Activated CD4-positive, alpha-beta memory T cell treated with anti-CD3 and anti-CD28 coated beads, Interleukin-2, amount 10 ng/mL, durations not matched to agents 7 days and 5 days (primary cell): ENCODE measurements at places on chromosomes 4 and X. TPM values are rescaled to one million over a fixed set of nuclear protein-coding genes. Genes with fewer than 3 reads are reported as not detected.

HPGDS gene
- 1.5 TPM for total RNA-seq

PDLIM3 gene
- not detected for total RNA-seq

SGCB gene
- 15.6 TPM for total RNA-seq

FOXP3 gene
- 18.4 TPM for total RNA-seq

KLHL13 gene
- total RNA-seq, result not detected

UGT2B15 gene
- not detected for total RNA-seq

TEX13D gene
- not detected for total RNA-seq

SPATA4 gene
- not detected for total RNA-seq

ANOS1 gene
- not detected for total RNA-seq

NALF2 gene
- 0.18 TPM for total RNA-seq

SLC16A2 gene
- 0.05 TPM for total RNA-seq

ADAM29 gene
- not detected for total RNA-seq

VCX3A gene
- not detected for total RNA-seq

SMIM31 gene
- total RNA-seq, result not detected

FAT4 gene
- total RNA-seq, result not detected

RHOXF1 gene
- total RNA-seq, result not detected

PDCL2 gene
- total RNA-seq, result not detected

TKTL1 gene
- total RNA-seq, result 0.85 TPM

TMPRSS11A gene
- total RNA-seq, result not detected

OTUD4 gene
- total RNA-seq, result 51.2 TPM

CFAP99 gene
- 0.08 TPM for total RNA-seq

RTL5 gene
- total RNA-seq, result 0.13 TPM

ATP5ME gene
- 205 TPM for total RNA-seq

MCUB gene
- total RNA-seq, result 90.6 TPM

BMPR1B gene
- total RNA-seq, result not detected

ARHGEF6 gene
- total RNA-seq, result 119 TPM

PLAC8 gene
- 182 TPM for total RNA-seq

CRMP1 gene
- 0.35 TPM for total RNA-seq

PSAPL1 gene
- total RNA-seq, result not detected

RAB39B gene
- 14.7 TPM for total RNA-seq

KLB gene
- not detected for total RNA-seq

LGI2 gene
- total RNA-seq, result not detected

UGT2B7 gene
- total RNA-seq, result not detected

BEND2 gene
- not detected for total RNA-seq

ASB5 gene
- not detected for total RNA-seq

HHIP gene
- total RNA-seq, result not detected

CXCL5 gene
- not detected for total RNA-seq

KDR gene
- not detected for total RNA-seq

TEX11 gene
- not detected for total RNA-seq

RAB40A gene
- not detected for total RNA-seq

F8 gene
- 10.2 TPM for total RNA-seq

LINC00632 gene
- total RNA-seq, result 39.9 TPM

MTNR1A gene
- not detected for total RNA-seq

RS1 gene
- total RNA-seq, result not detected

FOXR2 gene
- total RNA-seq, result not detected

SLITRK2 gene
- not detected for total RNA-seq

CLCN3 gene
- total RNA-seq, result 26.4 TPM

CTAG2 gene
- not detected for total RNA-seq

ASB11 gene
- total RNA-seq, result not detected

VSIG4 gene
- total RNA-seq, result not detected

RPS6KA6 gene
- total RNA-seq, result not detected
